ENCODE measurements at places on chromosomes 5 and 9.

DNA sequence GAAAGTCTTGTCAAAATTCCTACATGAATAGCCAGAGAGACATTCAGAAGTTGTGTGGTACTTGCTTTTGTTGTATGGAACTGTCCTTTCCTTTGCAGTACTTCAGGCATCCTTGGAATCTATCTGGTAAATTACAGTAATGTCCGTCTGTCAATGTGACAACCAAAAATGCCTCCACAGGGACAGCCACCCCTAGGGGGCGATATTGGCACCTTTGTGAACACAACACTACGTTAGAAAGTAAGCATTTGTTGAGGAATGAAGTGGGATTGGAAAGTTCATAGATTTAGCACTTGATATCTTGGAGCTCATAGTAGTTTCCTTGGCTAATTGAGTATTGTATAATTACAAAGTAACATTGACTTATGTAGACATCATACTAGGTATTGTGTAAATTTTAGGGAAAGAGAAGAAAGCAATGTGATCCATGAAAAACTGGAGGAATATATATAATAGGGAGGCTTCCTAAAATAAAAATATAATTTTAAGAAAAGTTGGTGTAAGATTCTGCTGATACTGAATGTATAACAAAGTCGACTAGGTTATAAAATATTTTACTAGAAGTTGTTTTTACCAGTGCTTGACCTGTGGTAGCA lies 32.7 kb downstream of the TMEFF1 start:
- DNase-seq: no peak

- no peak for DNase-seq
These were observed at the start of gene FBP1 for GRCh38 chr9:94639061-94639998. TSS of gene FBP1 (minus strand) at chr9:94639518. CDS start at chr9:94639310, 208 bp downstream.

DNA sequence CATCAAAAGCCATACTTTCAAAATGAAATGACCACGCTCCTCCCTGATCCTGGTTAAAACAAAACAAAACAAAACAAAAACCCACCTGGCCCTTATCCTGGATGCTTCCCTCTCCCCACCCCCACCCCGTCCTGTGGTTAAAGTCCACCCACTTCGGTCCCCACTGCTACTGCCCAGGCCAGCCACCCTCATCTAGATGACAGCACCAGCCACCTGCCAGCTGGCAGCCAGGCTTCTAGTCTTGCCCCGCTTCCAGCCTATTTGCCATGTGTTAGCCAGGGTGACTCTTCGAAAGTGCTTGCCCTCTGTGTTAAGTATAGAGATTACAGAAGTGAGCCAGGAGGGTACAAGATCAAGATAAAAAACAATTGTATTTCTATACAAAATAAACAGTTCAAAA lies 27.5 kb upstream of the NCS1 start:
- DNase-seq: no peak

DNA sequence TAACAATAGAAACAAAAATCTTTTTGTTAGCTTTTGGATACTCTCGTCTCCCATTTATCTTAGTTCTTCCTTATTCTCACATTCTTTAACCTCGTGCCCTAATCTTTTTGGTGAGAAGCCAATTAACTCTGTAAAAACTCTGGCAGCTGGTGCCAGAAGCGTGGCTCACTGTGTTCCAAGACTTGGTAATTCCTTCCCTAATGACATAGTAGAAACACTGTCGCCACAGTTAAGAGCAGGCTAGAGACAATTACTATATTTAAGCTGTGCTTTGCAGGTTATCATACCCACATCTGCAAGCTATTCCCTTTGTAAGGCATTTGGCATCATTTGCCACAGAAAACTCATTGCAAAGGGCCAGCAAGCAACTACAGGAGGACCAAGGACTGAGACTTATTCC lies 160.9 kb upstream of the PIK3R1 start:
- DNase-seq: no peak

- DNase-seq: no peak
These were observed 21.0 kb downstream of the HNRNPK start for GRCh38 chr9:83959061-83959460.

DNA sequence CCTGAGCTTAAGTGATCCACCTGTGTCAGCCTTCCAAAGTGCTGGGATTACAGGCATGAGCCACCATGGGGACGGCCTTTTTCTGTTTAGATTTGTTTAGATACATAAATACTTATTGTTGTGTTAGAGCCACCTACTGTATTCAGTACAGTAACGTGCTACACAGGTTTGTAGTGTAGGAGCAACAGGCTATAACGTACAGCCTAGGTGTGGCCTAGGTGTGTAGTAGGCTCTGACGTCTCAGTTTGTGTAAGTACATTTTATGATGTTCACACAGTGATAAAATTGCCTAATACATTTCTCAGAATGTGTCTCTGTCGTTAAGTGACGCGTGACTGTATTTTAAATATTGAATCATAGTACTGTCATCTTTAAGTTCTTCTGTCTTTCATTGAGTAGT lies 84.1 kb downstream of the MELK start:
- DNase-seq: no peak

- DNase-seq: no peak
These were observed 160.6 kb downstream of the CCDC192 start for GRCh38 chr5:127863610-127864395.

DNA sequence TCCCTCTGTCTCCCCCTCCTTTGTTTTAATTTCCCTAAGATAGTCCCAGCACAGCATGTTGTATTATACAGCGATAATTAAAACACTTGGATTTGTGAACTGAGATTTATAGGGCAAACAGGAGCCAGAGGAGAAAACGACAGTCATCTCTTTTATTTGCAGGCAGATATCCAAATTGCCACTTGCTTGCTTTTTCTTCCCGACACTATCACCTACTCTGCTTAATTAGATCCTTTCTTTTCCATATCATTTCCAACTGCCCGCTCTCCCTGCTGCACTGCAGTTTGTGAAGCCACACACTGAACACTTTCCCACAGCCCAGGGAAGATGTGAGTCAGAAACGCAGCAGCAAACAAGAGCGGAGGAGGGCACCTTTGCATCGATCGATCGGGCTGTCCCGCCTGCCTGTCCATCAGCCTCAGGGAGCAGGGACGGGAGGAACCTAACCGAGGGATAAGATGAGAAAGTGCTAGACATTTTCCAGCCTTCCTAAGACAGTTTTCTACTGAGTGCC lies 35.8 kb upstream of the SPRY4 start:
- DNase-seq: peak; percentile 2

DNA sequence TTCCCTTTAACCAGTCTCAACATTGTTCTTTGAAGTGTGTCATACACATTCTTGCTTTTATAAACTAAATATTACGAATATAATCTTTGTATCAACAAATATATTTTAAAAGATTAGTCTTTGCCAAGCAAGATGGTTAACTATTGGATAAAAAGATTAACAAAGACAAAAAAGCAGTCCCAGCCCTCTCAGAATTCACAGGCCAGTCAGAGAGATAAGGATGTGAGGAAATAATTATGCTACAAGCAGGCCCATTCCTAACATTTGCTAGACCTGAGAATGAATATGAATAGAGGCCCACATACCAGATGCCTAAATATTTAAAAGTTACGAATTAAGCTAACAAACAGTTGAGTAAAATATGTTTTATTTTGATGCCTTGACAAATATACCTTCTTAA lies 457.7 kb downstream of the CETN3 start:
- no peak for DNase-seq

DNA sequence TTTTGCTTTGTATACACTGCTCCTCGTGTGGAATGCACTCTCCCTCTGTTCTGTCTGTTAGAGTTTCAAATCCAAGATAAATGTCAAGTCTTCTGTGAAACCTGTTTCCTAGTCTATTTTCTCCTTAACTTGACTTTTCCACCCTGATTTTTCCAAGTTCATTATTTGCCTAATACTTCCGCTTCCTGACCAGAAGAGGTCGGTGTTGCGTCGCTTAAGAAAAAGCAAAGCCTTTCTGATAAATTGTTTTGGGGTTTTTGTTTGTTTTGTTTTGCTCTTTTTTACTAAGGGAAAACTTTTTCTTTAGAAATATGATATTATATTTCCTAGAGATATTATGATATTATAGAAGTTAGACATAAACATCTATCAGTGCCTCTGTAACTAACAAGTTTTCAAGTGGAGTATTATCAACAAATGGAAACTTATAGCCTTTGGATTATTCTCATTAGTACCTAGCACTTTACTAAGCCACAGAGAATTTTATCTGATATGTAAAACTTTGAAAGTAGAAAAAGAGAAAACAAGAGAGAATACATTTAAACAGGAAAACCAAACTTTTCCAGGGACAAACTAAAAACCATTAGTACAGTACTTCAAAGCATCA lies 55.8 kb downstream of the PHAX start:
- no peak for DNase-seq

DNA sequence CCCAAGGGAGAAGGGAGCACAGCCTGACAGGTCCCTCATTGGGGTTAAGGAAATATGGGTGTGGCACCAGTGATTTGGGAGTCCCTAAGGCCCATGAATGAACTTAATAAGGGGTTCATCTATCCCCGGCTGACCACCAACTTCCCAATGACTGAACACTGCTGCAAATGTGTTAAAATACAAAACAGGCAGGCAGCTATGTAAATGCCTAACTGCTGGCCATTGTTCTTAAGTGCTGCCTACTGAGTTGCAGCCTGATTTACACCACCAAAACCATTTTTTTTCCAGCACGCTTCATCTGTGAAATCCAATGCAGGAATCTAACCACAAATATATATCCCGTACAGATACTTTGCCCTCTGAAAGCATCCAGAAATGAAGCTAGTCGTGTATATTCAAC lies 478.5 kb downstream of the PTPRD start:
- DNase-seq: no peak

DNA sequence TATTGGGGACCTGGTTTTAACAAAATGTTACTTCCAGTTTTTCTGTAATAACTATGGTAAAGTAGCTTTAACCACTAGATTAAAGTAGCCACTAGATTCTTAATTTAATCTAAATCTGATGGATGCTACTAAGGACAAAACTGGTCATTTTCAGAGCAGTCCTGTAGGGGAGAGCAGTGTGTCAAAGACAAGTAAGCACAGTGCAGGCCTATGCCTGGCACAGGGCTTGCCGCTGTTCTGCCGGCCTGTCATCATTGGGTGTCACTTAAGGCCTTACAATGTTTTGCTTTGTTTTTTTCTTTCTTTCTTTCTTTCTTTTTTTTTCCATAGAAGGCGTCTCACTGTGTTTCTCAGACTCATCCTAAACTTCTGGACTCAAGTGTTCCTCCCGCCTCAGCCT lies 53.0 kb upstream of the NXNL2 start:
- DNase-seq: peak; percentile 6

GRCh38 chr5:148248894-148249293 lies 10.6 kb downstream of the MARCOL start:
- DNase-seq: no peak

- DNase-seq: no peak
These were observed 218.5 kb downstream of the RANBP17 start for GRCh38 chr5:171080186-171080938.

- no peak for DNase-seq
These were observed 44.0 kb downstream of the NEURL1B start for GRCh38 chr5:172685091-172685490.

DNA sequence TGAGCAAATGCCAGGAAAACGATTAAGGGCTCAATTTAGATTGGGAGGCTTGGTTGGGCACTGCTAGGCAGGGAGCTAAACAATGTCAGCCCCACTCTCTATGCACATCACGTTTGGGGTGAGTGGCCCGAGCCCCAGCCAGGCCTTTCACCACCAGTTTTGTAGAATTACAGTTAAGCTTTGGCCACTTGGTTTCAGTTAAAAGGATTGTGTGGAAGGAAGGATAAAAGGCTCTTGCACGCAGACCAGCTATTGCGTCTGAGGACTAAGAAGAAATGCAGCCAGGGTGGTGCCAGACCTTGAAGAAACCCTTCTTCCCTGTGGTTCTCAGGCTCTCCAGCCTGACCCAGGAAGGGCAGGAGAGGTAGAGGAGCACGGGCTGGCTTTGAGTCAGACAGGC lies 125.3 kb upstream of the SLC44A1 start:
- DNase-seq: peak; percentile 29

GRCh38 chr5:128649192-128649591 lies 111.1 kb upstream of the FBN2 start:
- no peak for DNase-seq

- no peak for DNase-seq
These were observed 305.4 kb upstream of the NUDT12 start for GRCh38 chr5:103867857-103868598.

DNA sequence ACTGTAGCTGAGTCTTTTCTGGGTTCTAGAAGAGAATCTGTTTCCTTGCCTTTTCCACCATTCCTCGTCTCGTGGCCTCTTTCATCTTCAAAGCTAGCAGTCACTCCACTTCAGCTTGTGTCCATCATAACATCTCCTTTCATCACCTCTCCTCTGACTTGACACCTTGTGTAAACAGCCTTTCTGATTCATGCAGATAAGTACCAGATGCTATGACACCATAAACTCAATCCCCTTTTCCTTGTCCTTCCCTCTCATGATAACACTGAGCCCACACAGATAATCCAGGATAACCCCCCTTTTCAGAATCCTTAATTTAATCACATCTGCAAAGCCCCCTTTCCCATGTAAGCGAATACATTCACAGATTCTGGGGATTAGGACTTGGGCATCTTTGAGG lies 95.5 kb downstream of the SNX24 start:
- no peak for DNase-seq

DNA sequence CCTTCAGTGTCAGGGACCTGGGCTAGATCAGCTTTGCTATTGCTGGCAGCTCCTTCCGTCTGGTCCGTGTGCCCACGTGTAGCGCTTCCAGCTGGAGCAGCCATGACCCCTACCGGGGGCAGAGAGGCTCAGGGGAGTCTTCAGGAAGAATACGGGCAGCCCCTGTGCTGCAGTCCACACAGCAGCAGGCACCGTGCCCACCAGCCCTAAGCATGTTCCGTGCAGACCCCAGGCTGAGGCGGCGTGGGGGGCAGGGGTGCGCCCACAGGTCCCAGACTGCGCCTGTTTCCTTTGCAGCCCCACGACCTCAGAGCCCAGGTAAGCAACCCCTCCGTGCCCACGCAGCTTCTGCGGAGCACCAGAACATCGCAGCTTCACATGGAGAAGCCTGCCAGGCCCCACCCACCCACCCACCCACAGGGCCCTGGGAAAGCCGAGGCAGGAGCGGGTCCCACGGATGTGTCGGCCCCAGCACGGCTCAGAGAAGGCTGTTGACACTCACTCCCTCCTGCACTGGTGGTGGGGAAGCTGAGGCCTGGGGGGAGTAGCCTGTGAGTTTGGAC lies 83.1 kb downstream of the KCNT1 start:
- DNase-seq: no peak

- no peak for DNase-seq
These were observed 101.2 kb downstream of the SLC28A3 start for GRCh38 chr9:84239343-84239742.

- no peak for DNase-seq
These were observed 34.4 kb downstream of the NSUN2 start for GRCh38 chr5:6598351-6598900.

GRCh38 chr5:6518298-6519057 lies 69.8 kb downstream of the UBE2QL1 start:
- no peak for DNase-seq

GRCh38 chr5:139181835-139182452 lies 16.2 kb downstream of the SIL1 start:
- no peak for DNase-seq

- no peak for DNase-seq
These were observed 82.7 kb downstream of the EGFLAM start for GRCh38 chr5:38341056-38341455.

All from hypothalamus (tissue), 51 donors.